GM04504 (cell line): ENCODE measurements at places on chromosomes 13 and 19.

DNA sequence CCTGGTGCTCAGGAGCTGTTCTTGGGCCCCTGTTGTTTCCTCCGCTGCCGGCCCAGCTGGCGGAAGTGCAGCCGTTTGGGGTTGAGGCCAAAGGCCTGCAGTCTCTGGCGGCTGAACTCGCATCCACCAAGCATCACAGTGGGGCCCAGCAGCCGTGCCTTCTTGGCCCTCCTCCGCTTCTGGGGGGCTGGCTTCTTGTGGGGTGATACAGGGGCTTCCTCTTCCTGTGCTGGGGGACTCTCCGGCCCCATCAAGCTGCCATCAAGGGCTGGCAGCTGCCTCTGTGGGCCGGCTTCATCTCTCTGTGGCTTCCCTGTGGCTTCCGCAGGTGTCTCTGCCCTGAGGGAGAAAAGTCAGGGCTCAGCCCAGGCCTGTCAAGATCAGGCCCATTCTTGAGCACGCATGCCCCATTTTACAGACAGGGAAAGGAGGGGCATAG is 10.3 kb downstream of the ATG4D start:
- DNase-seq = no peak

DNA sequence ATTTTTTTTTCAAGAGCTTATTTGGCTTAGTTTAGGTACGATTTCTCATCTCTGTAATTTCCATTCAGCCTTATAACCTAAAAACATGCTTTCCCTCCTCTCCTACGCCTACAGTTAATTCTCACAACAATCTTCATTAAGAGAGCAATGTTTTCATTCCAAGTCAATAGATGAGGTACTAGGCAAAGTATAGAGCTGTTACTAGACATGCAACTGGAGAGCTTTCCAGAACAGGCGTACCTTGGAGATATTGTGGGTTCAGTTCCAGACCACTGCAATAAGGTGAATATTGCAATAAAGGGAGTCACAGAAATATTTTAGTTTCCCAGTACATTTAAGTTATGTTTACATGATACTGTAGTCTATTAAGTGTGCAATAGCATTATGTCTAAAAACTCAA is 34.8 kb downstream of the TGDS start:
- DNase-seq = no peak

DNA sequence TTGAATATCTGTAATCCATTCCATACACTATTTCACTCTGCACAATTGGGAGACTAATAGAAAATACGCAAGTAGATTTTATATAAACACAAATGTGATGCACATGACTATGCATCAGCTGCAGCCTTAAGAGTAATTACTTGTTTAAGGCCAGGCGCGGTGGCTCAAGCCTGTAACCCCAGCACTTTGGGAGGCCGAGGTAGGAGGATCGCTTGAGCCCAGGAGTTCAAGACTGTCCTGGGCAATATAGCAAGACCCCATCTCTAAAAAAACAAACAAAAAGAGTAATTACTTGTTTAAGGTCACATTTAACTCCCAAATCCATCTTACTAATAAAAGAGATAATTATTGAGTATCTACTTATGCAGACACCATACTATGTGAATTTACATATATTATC is 18.0 kb downstream of the IPO5 start:
- DNase-seq = no peak

DNA sequence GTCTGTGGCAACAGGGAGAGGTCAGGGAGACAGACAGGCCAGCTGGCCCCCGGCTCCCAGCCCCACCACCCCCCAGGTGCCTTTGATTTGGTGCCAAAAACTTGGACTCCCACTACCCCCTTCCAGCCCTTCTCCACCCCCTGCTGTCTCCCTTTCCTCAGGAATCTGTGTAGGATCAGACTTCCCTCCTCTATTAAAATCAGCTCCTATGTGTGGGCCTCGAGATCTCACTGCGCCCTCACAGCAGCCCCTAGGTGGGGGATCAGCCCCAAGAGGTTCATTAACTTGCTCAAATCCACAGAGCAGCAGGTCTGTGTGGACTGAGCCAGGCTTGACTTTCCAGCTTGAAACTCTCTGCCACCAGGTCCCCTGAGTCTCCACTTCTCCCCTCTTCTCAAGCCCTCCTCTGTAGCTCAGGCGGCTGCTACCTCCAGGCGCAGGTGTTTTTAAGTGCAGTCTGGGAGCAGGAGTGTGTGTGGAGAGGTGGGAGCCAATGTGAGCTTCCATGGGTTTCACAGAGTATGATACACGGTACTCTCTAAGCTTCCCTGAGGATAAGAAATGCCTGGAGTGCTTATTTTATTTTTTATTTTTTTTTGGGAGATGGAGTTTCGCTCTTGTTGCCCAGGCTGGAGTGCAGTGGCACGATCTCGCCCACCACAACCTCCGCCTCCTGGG is 1.7 kb downstream of the GAPDHS start:
- no peak for DNase-seq

GRCh38 chr13:37716420-37717195 is 118.0 kb upstream of the POSTN start:
- no peak for DNase-seq

- DNase-seq = no peak
These were observed 37.1 kb downstream of the SMAD9 start for GRCh38 chr13:36882829-36883390.

- DNase-seq = peak; percentile 3
These were observed 23.2 kb upstream of the CYP2A13 start for GRCh38 chr19:41064974-41065569.
